ENCODE measurements at places on chromosomes 16 and 17.
A peak's percentile ranks its signal among the peaks of the same experiment; 100 is the strongest.

GRCh38 chr16:11393861-11394592, 48.8 kb downstream of the RMI2 start:
- no peak for DNase-seq

- DNase-seq, result no peak
Observed at GRCh38 chr16:51877686-51878085, 669.3 kb downstream of the TOX3 start.

DNA sequence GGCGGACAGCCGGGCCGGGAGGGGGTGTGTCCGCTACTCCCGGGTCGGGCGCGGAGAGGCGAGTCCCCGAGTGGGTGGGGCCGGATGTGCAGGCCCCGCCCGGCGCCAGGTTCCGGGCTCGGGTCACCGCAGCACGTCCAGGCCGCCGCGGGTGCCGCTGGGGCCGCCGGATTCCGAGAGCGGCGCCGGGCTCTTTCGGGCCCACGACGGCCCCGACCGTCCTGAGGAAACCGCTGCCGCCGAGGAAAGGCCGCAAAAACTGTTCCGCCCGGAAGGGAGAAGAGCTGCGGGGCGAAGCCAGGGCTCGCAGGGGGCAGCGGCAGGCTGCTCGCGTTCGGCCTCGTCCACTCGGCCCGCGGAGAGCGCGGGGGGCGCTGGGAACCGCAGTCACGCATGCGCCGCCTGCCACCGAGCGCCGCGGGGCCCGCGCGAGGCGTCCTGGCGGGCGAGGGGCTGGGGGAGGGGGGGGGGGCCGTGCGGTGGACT, at the start of gene ZKSCAN2:
TSS of gene ZKSCAN2 (minus strand) at position 376 of the 486 bp plus-strand sequence. CDS start 718 bp downstream, outside the sequence.
- DNase-seq, result peak; percentile 94

DNA sequence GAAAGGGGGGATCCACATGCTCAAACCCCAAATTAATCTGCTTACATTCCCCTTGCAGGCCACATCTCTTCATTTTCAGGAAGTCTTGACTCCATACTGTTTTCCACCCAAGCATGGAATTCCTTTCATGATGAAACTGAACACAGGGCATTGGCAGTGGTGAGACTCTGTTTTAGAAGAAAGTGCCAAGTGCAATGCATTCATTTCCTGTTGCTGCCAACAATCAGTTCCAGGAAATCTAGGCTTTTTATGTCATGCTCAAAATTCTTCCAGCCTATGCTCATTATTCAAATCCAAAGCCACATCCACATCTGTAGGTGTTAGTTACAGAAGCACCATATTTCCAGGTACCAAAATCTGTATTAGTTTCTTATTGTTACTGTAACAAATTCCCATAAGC, 4.1 kb downstream of the CCL2 start:
- no peak for DNase-seq

Measured in Peyer's patch (tissue), 4 donors.